ENCODE measurements at places on chromosomes 7 and 10.

DNA sequence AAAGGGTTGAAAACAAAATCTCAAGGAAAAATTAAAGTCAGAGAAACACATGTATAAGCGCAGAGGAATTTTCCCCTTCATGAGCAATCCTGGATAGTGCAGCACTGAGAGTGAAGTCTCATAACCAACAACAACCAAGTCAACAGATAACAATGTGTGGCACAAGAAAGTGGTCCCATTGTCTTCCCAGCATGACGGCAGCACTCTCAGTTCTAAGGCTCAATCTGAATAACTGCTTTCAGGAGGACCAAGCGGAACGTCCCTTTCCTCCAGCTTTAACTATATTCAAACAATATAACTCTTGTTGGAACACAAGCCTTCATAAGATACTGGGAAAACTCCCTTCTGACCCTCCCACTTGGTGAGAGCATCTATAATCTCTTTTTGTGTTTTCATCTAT lies 137.9 kb downstream of the RAPGEF5 start:
- no peak for DNase-seq

DNA sequence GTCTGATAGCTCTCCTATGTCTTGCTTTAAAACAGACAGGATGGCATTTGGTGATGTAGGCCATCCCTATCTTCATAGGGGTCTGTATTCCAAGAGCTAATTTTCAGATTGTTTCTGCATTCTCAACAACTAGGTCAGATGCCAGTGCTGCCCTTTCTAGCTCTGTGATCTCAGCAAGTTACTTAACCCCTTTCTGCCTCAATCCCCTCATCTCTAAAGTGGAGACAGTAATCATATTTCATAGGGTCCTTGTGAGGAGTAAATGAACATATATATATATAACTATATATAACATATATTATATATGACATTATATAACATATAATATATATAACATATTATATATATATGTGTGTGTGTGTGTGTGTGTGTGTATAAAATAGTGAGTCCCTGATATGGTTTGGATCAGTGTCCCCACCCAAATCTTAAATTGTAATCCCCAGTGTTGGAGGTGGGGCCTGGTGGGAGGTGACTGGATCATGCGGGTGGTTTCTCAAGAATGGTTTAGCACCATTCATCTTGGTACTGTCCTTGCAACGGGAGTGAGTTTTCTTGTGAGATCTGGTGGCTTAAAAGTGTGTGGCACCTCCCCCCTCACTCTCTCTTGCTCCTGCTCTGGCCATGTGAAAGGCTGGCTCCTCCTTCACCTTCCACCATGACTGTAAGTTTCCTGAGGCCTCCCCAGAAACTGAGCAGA lies 45.2 kb downstream of the HIPK2 start:
- DNase-seq = no peak

DNA sequence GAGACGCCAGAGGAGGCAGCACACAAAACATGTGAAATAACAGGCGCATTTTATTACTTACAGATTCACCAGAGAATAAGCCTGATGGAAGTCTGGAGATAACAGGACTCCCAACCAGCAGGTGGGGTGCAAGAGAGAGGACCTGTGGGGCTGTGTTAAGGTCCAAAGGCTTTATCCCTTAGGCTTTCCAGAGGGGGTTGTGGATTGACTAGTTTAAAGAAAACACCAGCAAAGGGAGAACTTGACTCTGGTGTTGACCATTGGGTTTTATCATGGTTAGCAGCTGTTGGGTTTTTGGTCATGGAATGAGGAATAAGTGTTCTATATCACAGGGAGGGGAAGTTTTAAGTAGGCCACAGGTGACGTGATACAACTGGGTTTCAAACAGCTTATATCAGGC lies 1.6 kb upstream of the CRPPA start:
- no peak for DNase-seq

DNA sequence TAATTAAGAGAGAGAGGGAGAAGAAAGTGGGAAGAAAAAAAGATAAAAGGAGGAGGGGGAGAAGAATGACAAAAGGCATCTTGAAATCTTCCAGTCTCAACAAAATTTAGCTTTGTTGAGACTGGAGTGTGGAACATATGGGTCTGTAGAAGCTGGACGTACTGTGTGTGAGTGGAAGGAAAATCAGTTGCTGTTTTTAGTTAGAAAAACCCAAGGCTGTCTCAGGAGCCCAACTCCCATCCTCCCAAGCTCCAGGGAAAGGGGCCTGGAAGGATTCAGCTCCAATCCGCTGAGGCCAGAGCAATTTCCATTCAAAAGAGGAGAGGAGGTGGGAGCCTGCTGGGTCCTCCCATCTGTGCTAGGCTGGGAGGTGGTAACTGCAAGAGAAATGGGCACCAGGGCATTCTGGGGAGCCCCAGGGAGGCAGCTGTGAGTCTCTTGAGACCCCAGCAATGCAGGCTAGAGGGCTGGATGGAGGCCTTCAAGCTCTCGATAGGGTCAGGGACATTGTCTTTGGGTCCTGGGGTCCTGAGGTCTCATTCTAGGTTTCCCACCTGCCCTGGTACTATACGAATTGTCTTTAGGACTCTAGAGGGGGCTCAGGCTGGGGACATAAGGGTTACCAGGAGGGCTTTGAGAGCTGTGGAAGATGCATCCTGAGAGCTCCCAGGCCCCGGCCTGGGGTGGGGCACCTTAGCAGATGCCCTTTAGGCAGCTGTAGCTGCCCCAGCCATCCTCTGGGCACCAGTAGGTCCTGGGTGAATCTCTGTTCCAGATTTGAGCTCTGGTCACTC lies 21.4 kb downstream of the ADCYAP1R1 start:
- DNase-seq = no peak

DNA sequence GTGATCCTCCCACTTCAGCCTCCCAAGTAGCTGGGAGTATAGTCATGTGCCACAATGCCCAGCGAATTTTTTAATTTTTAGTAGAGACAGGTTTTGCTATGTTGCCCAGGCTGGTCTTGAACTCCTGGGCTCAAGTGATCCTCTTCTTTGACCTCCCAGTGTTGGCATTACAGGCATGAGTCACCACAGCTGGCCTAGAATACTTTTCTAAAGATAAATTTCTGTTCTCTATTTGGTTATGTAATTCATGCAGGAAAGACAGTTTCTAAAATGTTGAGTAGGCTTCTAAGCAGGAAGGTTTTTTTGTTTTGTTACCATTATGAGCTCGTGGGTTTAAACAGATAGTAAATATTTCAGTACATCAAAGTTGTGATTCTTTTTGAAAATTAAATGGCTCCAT lies 5.0 kb downstream of the RBAK start:
- DNase-seq = no peak

DNA sequence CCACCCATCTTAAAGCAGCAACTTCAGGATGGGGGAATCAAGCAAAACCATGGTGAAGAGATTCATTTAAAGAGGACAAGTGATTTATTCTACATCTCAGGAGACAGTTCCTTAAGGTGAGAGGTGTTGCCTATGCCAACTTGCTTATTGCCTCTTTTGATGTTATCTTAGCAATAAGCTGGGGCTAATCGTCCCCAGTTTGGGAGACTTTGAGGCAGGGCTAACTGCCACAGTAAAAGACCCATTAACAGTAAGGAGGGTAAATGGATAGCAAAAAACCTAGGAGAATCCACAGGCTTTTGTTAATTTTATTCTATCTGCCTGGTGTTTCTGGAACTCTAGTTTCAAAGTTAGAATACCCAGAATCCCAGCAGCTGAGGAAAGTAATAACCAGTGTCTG lies 22.1 kb upstream of the HERPUD2 start:
- no peak for DNase-seq

DNA sequence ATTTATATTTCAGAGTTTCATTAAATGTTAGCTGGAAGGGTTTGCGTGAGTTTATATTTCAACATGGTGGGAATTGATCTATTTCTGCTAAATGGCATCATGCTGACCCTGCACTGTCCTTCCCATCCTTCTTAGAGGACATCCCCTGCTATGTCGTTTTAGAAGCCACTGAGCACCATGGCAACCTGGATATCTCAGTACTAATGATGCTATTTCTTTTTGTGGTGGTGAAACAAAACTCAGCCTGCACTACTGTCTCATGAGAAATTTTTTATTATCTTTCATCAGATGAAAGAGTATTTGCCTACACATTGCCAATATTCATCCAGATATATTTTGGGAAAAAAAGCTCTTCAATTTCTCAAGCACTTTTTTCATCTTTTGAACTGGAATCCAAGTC lies 12.1 kb downstream of the EPDR1 start:
- DNase-seq = no peak

GRCh38 chr7:76357475-76358010 lies 1.2 kb downstream of the YWHAG start:
- DNase-seq = no peak

- DNase-seq = no peak
These were observed 75.7 kb downstream of the IMMP2L start for GRCh38 chr7:111486472-111487142.

GRCh38 chr7:5343884-5344283 lies 61.1 kb downstream of the SLC29A4 start:
- no peak for DNase-seq

GRCh38 chr7:116071629-116072028 lies 41.1 kb upstream of the TFEC start:
- no peak for DNase-seq

GRCh38 chr10:6255548-6256061 lies 52.9 kb downstream of the PFKFB3 start:
- DNase-seq = no peak

- DNase-seq = no peak
These were observed 13.3 kb downstream of the COPG2 start for GRCh38 chr7:130655286-130655685.

DNA sequence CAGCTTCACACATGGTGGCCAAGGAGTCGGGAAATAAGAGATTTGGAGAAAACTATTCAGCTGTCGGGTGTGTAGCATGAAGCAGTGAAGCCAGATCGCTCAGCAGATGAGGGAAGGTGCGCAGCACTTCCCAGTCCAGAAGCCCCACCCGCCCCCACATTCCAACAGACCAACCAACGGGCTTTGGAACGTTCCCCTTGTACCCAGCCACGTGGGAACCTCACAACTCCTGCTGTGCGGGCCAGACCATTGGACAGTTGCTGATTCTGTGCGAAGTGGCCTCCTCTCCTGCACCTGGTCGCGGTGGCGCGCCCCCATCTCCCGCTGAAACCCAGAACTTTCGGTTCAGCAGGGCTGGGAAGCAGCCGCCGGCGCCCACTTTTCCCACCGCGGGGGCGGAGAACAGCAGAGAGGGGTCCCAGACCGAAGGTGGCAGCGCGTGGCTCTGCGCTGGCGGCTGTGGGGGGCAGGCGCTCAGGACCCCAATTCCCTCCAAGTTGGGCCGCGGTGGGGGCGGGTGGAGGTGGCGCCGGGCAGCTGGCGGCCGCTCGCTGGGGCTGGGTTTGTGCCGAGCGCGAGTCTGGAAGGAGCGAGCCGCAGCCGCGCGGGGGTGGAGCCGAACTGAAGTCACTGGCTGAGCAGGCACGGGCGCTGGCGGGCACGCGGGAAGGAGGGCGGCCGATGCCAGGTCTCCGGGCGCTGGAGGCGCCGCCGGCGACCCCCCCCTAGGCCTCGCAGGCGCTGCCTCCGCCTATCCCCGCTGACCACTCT lies 1301.5 kb upstream of the SORCS1 start:
- DNase-seq = no peak

DNA sequence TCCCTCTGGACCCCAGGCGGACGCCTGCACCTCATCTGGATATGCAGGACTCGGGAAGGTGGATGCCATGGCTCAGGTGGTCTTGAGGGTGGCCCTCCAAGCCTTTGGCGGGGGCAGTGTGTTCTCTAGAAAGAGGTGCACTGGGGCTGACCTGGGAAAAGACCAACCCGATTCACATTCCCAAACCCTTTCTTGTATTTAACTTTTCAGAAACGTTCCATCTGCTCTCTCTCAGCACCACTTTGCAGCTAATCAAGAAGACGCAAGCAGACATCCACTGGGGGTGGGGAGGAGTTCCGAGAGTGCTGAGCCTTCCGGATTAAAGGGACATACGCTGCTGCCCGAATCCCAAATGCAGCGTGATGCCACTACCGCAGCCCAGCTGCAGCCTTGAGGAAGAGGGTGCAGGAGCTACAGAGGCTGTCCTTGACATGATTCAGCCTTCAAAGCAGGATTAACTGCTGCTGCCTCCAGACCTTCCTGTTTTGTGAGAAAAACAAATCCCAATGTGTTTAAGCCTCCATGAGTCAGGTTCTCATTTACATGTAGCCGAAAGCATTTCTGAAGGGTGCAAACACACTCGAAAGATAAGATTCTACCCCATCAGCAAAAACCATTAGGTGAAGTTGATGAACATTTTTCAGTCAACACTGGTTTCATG lies 39.9 kb downstream of the RBM17 start:
- DNase-seq = no peak

- DNase-seq = no peak
These were observed 3.1 kb upstream of the AVPI1 start for GRCh38 chr10:97690133-97690532.

DNA sequence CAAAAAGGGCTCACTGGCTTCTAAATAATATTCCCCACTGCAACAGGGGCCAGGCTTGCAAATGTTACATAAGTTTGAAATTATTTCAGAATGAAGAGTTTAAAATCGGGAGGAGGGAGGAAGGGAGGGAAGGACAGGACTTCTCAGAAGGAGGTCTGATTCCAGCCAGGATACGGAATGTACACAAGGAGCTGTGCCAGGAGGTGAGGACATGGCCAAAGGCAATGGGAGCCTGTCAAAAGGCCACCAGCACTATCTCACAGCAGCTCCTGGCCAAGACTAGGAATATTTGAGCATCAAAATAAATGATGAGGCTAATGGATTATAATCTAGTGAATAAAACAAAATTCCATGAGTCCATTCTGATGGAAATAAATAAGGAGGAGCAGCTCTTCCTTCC lies 18.6 kb upstream of the DRGX start:
- DNase-seq = no peak

- no peak for DNase-seq
These were observed 7.1 kb downstream of the NACAD start for GRCh38 chr7:45081670-45081974.

GRCh38 chr10:88508796-88509195 lies 74.3 kb downstream of the RNLS start:
- DNase-seq = no peak

- DNase-seq = no peak
These were observed 13.6 kb downstream of the CPA1 start for GRCh38 chr7:130393841-130394411.

DNA sequence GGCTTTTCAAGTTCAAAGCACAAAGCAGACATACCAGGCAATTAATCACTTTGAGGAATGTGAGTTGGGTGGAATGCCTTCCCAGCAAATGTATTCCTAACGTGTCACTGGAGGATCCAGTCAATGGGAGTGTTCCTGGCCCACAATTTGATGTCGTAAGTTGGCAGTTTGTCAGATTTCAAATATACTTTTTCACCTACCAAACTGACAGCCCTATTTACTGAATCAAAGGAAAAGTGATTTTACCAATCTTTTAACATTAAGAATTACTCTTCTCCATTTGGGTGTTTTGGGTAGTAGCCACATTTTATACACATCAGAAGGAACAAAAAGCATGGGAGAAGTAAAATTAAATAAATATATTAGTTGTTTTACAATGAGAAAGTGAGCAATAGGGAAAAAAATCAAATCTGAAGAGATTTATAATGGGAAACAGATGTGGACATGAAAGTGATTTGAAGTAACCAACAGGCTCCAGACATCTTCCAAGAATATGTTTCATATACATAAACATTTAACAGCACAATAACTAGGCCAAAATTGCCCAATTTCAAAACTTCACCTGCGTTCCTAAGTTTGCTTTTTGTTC lies 222.9 kb downstream of the MTERF1 start:
- no peak for DNase-seq

- DNase-seq = no peak
These were observed 69.8 kb upstream of the STEAP1B start for GRCh38 chr7:22569586-22570321.

GRCh38 chr10:22761569-22762220 lies 47.3 kb upstream of the PIP4K2A start:
- no peak for DNase-seq

All from activated CD8-positive, alpha-beta memory T cell treated with anti-CD3 and anti-CD28 coated beads for 4 hours (primary cell).